ENCODE measurements at places on chromosomes 3 and 15.

- DNase-seq = no peak
Measured at GRCh38 chr3:187263270-187263669, 28.3 kb downstream of the MASP1 start.

DNA sequence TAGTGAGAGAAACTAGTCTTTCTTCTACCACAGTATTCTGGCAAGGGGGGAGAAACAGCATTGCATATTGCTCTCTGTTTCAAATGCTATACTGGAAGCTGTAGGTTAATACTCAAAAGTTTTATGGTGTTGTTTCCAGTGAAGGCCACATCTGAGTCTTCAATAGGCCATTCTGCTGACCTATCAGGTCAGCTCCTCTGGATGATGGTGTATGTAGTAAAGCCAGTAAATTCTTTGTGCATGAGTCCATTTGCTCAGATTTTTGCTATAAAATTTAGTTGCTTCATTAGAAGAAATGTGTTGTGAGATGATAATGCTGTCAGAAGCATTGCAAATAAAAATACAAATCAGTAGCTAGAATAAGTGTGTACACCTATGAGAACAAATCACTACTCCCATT, 64.9 kb upstream of the RBMS3 start:
- DNase-seq = no peak

DNA sequence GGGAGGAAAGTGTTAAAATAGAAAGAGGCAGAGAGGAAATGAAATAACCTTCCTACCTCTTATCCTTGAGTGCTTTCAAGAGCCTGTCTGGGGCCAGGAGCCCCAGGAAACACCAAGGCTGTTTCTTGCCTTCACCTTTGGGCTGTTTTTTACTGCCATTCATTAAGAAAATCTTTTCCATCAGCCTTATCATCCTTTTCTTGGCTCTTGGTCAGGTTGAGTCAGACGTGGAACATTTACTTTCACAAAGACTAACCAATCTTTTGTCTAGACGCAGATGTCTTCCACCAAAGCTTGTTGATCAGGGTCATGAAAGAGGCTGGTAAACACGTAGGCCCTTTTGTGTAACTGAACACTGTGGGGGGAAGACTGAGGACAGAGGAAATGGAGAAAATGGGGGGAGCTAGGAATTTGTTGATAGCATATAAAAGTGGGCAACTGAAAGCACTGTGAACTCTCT, 151.0 kb upstream of the THBS1 start:
- no peak for DNase-seq

- no peak for DNase-seq
Measured at GRCh38 chr3:112633191-112633590, 7.8 kb downstream of the CCDC80 start.

GRCh38 chr3:156776871-156777270, 49.3 kb upstream of the LEKR1 start:
- no peak for DNase-seq

GRCh38 chr3:48747706-48748105, 30.7 kb upstream of the IP6K2 start:
- no peak for DNase-seq

DNA sequence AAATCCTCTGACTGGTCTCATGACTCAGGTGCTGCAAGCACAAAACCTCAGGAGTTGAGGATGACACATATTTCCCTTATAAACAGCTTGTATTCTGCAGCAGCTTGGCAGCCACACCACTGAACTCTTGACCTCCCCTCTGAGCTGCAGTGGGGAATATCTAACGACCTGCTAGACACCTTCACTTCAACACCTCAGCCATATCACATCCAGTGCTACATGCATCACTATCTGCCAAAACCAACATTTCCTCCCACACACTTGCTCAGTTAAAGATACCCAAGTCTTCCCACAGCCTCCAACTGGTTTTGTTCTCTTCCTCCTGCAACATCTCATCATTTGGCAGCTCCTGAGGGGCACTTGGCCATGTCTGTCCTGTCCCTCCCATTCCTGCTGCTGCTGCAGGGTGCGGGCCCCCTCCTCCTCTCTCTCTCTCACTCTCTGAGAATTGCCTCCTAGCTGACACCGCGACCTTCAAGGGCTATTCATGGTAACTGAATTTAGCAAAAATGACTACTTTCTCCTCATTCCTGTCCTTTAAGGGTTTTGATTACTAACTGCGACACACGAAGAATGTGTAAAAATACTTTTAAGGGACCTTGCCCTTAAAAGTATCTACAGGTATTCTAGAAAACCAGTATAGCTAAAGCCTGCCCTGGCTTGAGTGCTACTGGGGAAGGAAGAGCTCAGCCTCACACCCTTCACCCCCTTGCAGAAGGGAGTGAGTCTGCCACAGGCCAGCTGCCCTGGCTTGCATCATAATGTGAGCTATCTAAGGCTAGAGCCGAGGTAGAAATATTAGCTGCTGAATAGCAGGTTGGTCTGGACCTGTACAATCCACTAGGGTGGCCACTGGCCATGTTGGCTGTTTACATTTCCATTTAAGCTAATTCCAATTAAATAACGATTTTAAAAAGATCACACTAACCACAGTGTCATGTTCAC, 5.0 kb upstream of the CCR9 start:
- DNase-seq = no peak

GRCh38 chr3:2927259-2927658, 182.9 kb downstream of the IL5RA start:
- no peak for DNase-seq

GRCh38 chr3:64215559-64215958, 9.7 kb downstream of the PRICKLE2 start:
- DNase-seq = no peak

GRCh38 chr15:63946524-63947065, 99.7 kb downstream of the DAPK2 start:
- DNase-seq = no peak

DNA sequence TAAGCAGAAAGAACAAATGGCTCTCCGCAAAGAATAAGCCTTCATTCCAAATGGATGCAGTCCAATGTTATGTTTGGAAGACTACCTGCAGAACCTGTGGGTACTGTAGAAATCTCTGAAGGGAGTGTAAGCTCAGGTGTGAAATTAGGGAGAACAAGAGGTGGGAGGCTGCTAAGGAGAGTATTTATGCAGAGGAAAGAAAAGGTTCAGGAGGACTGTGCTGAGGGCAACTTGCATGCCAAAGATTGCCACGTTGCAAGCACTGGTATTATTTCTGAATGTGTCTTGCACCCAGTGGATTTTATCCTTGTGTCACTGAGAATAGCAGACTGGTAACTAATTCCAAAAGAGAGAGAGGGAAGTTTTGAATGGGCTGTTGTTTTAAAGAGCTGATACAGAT, 144.1 kb downstream of the ITPR1 start:
- DNase-seq = no peak

GRCh38 chr3:80767604-80768003, 993.8 kb downstream of the GBE1 start:
- DNase-seq = no peak

DNA sequence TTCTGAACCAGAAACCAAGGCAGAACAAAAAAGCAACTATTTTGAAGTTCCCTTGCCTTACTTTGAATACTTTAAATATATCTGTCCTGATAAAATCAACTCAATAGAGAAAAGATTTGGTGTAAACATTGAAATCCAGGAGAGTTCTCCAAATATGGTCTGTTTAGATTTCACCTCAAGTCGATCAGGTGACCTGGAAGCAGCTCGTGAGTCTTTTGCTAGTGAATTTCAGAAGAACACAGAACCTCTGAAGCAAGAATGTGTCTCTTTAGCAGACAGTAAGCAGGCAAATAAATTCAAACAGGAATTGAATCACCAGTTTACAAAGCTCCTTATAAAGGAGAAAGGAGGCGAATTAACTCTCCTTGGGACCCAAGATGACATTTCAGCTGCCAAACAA, 4.6 kb downstream of the DTX3L start:
- DNase-seq = no peak
